Tibial nerve (tissue), 4 donors: ENCODE measurements at places on chromosomes 1 and 21.

GRCh38 chr1:179169616-179170467 is 59.6 kb downstream of the ABL2 start:
- no peak for DNase-seq

DNA sequence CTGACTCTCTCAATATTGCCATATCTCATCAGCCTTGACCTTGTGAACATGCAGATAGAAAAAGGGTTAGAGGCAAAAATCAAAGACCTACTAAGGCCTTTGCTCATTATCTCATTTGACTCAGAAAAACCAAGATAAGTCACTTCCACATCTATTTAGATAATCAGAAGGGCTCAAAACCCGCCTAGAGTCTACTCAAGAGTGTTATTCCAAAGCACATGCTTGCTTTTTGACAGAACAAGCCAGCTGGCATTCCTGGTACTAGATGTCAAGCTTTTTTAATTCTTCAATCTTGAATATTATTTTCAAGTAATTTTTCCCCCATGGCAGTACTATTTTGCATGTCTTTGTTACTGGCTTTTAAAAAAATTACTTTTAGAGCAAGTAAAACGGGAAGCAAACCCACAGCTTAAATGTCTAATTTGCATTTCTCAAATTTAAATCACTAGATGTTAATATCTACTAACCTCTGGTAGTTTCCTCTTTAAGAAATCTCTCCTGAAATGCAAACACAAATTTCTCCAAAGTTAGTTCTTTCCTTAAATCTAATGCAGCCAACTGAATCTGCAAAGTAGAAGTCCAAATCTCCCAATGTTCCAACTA is 51.5 kb downstream of the APP start:
- no peak for DNase-seq

GRCh38 chr1:158105352-158106095 is 75.2 kb upstream of the CD1D start:
- DNase-seq: no peak

GRCh38 chr1:94544706-94545490 is 3.3 kb upstream of the F3 start:
- DNase-seq: no peak

GRCh38 chr1:22420455-22421053 is 31.1 kb upstream of the ZBTB40 start:
- peak; percentile 57 for DNase-seq

GRCh38 chr1:206415942-206416341 is 54.3 kb upstream of the IKBKE start:
- DNase-seq: no peak
